NCI-H1092 (cell line): ENCODE measurements at places on chromosomes 13 and 19.

DNA sequence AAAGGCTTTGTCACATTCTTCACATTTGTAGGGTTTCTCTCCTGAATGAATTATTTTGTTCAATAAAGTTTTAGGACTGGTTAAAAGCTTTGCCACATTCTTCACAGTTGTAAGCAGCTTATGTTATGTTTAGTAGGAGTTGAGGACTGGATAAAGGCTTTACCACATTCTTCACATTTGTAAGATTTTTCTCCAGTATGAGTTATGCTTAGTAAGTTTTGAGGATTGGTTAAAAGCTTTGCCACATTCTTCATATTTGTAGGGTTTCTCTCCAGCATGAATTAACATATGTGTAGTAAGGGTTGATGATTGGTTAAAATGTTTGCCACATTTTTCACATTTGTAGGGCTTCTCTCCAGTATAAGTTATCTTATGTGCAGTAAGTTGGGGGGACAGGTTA lies 79.9 kb downstream of the ZNF431 start:
- DNase-seq = no peak

DNA sequence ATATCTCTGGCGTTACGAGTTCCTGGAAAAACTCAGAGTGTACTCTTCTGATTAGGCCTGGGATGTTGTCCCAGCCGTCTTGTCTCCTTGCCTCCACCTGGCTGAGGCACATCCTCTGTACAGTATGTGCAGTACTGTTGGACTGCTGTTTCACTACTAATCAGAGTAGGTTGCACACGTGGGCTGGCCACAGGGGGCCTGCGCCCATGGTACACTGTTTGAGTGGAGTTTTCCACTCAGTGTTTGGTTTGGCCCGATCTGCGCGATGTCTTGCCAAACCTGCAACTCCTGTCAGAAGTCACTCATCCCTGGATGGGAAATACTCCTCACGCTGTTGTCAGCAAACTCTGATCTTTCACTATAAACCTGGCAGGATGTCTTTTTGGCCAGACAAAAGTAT lies 189.6 kb upstream of the CSNK1A1L start:
- DNase-seq = no peak

GRCh38 chr19:29287061-29287460 lies 74.1 kb upstream of the UQCRFS1 start:
- DNase-seq = peak; percentile 32

GRCh38 chr19:10780368-10780767 lies 55.6 kb downstream of the TMED1 start:
- DNase-seq = no peak

DNA sequence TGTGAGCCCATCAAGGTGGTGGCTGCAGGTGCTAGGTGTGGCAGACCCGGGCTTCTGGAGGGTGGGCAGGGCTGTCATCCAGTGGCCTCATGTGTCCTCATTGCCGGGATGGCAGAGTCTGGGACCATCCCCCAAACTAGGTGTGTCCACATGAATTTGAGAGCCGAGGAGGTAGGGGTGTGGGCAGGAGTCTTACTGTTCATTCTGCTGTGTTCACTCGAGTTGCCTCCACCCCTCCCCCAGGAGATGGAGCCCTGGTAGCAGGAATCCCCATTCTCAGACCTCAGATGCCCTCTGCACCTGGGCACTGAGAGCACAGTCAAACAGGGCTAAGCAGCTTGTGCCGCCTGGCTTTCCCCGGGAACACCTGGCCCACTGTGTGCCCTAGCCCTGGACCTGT lies 22.4 kb downstream of the NAXD start:
- no peak for DNase-seq

DNA sequence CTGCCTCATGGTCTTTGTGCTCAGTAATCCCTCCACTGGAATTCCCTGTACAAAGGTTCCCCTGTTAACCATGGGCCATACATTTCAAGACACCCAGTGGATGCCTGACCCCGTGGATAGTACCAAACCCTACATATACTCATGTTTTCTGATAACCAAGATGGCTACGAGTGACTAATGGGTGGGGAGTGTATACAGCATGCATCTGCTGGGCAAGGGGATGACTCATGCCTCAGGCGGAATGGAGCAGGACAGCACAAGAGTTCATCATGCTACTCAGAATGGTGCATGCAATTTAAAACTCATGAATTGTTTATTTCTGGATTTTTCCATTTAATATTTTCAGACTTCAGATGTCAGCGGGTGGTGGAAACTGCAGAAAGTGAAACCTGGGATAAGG lies 13.3 kb upstream of the FGF9 start:
- no peak for DNase-seq

- DNase-seq = no peak
Observed at GRCh38 chr13:22198641-22199217, 527.9 kb downstream of the FGF9 start.

DNA sequence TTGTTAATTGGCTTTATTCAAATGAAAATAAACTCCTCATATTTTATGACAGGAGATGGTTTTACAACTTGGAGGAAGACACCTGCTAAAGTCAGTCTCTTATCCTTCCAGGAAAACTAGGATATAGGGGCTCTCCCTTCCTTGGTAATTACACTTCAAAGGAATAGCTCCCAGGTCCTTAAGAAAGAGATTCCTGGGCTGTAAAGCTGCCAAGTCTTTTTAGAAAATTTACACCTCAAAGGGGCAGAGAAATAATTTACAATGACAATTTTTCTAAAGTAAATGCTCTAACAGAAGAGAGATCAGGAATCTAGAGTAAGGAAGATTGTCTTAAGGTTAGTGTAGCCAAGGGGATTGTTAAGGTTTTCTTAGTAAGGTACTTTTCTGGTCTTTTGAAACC lies 1359.0 kb downstream of the OLFM4 start:
- DNase-seq = no peak

GRCh38 chr19:21705393-21705792 lies 62.0 kb downstream of the ZNF100 start:
- no peak for DNase-seq

GRCh38 chr19:10078329-10078728 lies 7.8 kb upstream of the SHFL start:
- no peak for DNase-seq

DNA sequence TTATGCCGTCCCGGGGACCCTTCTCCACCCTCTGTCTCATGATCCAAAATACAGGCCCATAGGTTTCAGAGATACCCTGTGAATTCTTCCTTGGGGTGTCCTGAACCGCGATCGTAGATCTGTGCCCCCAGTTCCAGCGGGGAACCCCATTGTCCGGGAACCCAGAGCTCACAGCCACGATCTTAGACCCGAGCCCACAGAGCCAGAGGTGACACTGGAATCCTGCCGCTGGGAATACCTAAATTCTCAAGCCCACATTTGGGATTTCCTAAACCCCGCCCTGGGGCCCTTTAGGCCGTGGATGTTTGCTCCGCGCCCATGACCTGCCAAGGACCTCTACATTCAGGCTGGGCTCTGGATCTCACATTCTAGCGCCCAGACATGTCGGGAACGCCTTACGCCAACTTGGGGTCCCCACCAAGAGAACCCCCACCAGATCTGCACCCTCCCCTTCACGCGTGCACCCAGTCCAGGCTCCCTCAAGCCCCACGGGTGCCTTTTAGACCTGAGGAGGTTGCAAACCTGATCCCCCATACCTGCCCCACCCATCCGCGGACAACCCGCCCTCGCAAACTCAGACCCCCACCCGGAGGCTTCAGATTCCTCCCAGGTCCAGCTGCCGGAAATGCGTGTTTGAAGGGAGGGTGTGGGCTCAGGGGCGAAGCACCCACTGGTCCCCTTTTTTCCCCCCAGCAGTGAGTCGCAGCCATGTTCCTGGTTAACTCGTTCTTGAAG lies 605 bp downstream of the CAPNS1 start:
- DNase-seq = peak; percentile 24

DNA sequence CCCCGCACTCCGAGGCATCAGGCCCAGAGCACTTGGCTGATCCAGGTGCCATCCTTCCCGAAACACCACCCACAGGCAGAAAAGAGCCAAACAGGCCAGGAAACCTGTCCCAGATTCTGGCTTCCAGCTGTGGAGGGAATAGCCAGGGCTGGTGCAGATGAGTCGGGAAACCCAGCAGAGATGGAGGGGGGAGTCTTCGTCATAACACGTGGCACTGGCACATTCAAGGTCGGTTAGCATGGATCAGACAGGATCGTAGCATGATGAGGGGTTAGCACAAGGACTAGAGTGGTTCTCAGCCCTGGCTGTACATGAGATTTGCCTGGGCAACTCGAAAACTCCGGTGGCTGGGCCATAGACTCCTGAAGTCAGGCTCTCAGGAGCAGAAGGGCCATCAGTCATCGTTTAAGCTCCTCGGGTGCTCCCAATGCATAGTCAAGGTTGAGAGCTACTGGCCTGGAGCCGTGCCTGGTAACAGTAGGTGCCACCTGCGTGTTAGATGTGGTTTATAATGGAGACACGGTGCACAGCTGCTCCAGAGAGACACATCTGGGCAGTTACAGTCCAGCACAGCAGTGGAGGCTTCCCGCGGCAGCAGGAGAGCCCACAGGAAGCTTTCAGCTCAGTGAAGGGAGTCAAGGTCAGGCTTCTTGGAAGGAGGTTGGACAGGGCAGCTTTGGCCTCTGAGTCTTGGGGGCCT lies 6.3 kb downstream of the CYTH2 start:
- no peak for DNase-seq

- DNase-seq = no peak
Observed at GRCh38 chr13:40786568-40786996, 2.8 kb upstream of the SLC25A15 start.

GRCh38 chr13:73366241-73366640 lies 307.4 kb downstream of the KLF5 start:
- DNase-seq = no peak

GRCh38 chr13:37531049-37531448 lies 67.5 kb downstream of the POSTN start:
- DNase-seq = no peak

DNA sequence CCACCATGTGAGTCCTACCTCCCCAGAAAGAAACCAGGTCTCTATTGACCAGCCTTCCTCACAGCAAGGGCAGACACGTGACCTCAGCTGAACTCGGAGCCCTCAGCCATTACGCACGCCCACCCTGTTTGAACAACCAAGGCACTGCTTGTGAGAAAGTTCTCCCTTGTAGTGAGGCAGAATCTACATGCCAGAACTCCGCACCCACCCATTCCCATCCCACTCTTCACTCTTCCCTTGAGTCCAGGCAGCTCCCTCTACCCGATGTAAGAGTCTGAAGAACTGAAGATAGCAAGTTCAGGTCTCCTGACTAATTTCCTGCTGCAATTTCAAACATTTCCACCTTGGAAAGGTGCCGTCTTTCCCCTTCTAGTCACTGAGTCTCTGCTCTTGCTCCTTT lies 6.4 kb downstream of the NOVA2 start:
- no peak for DNase-seq

DNA sequence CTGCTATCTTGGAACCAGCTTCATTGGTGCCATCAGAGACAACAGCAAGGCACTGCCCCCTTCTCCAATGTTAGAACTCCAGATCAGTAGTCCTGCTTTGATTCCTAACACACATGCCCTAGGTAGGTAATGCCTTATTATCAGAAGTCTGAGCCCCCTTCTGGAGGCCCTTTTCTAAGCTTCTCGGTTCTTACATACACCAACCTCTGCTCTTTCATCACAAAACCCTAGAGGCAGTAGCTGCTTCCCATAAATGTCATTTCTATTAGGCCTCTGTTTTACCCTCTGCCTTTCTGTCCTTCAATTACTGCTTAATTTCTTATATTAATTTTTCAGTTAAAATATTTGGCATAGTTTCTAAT lies 65.3 kb upstream of the KLHL1 start:
- no peak for DNase-seq

DNA sequence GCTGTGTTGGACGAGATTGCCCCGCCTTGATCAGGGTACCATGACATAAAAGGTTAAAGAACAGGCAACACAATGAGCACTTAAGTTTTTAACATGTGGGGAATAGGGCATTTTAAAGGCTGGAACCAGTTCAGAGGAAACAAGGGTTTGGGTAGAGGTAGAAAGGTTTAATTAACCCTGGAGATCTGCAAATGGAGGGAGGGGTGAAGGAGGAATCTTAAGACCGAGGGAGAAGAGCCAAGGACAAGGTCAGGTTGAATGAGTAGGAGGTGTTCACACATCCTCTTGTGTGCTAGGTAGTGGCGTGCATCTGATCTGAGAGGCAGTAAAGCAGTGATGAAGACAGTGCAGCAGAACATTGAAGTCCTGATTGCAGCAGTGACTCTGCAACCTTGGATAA lies 28.5 kb downstream of the SKA3 start:
- DNase-seq = no peak

GRCh38 chr19:12676384-12676792 lies 5.3 kb downstream of the DHPS start:
- peak; percentile 71 for DNase-seq

DNA sequence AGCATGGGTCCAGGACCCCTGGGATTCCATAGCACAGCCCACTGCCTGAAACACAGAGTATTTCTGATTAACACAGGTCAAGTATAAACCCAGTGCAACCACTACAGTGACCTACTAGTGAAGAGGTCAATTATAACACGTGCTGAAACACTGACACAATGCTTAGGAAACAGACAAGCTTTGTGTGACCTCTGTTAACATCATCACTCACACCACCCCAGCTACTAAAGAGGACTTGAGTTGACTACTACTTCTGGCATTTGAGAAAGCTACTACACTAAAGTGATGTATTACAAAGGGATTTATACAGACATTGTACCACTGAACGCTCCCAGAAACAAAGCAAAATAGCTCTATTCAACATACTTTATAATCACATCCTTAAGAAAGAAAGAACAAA lies 1935.9 kb upstream of the PCDH20 start:
- no peak for DNase-seq

GRCh38 chr19:15251010-15251748 lies 18.9 kb upstream of the EPHX3 start:
- DNase-seq = no peak

GRCh38 chr13:93151277-93151676 lies 75.3 kb upstream of the GPC6 start:
- no peak for DNase-seq

DNA sequence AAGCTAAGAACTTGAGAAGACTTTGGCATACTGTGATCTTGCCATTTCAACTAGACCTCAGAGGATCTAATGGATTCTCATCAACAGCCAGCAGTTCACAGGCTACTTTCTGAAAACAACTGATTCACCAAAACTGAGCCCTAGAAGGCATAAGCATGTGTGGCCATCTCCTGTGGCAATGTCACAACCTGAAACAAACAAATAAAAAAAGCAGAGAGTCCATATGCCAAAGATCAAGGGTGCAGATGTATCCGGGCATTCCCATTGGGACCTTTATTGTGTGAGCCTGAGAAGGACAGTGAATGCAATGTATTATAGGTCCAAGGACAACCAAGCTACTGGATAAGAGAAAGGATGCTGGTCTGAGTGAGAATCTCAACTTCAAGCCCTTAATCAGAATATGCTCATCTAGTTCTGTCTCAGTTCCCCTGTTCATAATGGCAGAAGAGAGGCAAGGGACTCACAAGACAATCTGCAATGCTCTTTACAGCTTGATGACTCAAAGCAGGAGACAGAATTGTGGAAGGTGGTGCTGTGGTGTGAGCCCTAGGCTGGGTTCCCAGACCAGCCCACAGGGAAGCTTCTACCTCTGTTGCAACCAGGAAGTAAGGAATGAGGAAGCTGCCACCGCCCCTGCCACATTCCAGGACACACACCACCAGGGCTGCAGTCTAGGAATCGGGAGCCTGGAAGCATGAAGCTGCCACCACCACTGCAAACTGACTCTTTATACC lies 133.7 kb downstream of the RAP2A start:
- no peak for DNase-seq
